ENCODE measurements at places on chromosomes 2 and 18.

GRCh38 chr18:31048216-31048615 is 5.7 kb upstream of the DSC3 start:
- DNase-seq = no peak

GRCh38 chr18:80227472-80227871 is 19.8 kb downstream of the PARD6G start:
- DNase-seq = no peak

DNA sequence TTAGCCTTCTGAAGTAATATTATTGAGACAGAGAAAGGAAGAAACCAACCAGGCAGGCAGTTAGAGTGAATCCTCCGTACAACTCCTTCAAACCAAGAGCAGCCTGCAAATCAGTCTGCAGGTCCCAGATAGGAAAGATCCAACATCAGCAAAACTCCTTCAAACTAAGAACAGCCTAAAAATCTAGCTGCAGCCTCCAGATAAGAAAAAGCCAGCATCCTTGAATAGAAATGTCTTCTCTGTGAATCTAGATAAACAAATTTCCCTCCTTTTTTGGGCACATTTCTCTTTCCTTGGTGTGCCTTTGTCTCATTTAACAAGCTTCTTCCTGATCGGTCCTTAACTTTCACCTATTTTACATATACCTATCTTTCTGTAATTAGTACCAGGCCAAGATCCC is 1004.6 kb upstream of the TMEFF2 start:
- no peak for DNase-seq

GRCh38 chr2:150508497-150509137 is 21.1 kb upstream of the RND3 start:
- DNase-seq = no peak

- DNase-seq = no peak
Measured at GRCh38 chr2:233492751-233493150, 73.8 kb downstream of the USP40 start.

DNA sequence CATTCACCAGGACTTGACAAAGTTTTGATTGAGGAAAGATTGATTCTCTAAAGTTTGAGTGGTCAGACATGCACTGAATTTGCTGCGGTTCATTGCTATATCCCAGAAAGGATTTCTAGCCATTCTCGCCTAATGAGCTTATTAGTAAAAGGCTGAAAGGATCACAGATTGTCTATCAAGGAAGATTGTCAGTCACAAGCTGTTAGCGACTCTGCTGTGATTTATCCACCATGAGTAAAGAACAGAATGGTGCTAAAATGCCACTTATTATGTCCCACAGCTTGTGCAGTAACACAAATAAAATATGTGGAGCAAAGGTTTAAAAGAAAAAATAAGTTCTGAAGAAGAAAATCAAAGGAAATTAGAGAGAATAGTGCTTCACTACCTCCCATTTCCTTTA is 701.2 kb upstream of the CDH7 start:
- DNase-seq = no peak

- no peak for DNase-seq
Measured at GRCh38 chr18:8611916-8612576, 2.8 kb downstream of the RAB12 start.

DNA sequence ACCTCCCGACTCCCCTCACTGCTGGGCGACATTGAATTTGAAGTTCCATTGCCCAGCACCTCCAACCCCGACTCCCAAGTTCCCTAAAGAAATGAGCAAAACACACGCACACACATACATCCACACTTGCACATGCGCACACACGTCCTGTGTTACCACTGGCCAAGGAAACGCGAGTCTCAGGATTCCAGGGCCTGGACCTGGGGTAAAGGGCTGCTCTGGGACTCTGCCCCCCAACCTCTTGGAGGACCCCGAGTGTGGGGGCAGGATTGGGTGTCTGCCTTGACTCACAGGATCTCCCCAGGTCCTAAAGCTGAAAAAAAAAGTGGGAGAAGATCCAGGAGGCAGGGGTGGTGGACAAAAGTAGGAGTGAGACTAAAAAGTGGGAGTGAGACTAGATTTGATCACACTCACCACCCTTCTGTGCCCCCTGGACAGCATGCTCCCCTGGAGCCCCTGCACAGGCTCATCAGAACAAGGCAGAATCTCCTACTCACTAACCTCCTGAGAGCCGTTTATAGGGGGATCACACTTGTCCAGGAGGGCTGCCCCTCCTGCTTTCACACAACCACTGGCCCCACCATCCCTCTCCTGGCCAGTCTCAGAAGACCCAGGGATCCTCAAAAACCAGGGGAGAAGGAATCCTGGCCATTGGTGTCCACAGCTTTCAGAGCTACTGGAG is 202.2 kb downstream of the TNS1 start:
- no peak for DNase-seq

GRCh38 chr2:197433780-197434438 is 919 bp downstream of the SF3B1 start:
- no peak for DNase-seq

DNA sequence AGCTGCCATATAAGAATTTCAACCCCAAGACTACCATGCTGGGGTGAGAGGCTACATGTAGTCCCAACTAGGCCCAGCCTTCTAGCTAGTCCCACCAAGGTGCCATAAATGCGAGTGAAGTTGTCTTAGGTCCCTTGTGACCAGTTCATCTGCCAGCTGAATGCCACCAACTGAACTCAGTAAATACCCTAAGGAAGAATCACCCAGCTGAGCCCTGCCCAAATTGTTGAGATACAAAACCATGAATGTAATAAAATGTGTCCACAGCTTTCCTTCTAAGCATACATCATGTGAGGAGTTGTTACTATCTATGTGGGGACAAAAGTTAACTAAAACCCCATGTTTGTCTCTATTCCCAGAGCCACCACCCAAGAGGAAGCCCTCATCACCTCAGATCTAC is 70.3 kb downstream of the THADA start:
- no peak for DNase-seq

DNA sequence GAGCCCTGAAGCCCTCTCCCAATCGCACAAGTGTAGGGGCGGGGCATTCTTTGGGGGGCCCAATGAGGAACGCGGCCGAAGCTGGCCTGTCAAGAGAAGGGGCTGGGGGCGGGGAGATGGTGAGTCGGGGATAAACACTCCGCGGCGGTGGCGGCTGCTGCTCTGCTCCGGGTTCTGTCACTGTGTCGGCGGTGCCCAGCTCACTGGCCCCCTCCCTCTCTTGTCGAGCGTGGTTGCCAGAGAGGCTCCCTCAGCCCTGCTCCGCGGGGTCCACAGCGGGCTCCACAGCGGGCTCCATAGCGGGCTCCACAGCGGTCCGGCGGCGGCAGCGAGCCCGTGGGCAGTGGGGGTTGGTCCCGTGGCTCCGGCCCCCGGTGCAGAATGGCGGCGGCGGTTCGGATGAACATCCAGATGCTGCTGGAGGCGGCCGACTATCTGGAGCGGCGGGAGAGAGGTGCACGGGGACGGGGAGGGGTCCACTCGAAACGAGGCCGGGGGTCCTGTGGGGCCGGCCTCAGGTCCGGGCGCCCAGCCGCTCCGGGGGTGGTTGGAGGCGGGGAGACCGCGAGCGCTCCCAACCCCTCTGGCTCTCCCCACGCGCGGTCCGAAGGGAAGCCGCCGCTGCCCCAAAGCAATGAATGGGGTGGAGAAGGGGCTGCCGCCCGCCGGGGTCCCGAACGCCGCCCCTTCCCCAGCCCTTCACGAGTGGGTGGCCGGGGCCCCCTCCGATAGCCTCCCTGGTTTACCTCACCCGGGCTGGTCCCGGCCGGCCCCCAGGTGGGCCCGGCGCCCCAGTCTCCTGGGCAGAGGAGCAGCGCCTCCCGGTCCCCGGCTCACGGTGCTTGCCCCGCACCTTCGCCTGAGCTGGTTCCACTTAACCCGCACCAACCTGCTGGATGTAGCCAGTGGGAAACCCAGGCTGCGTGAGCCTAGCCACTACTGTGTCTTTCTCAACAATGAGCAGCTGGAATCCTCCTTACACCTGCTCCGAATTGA is at the start of gene MXD1:
Gene MXD1, plus strand, starts transcription at position 160 of the 996 bp plus-strand sequence. Its CDS starts 222 bp downstream, at position 382.
- DNase-seq = no peak

- DNase-seq = no peak
Measured at GRCh38 chr2:233474308-233475160, 92.0 kb downstream of the USP40 start.

DNA sequence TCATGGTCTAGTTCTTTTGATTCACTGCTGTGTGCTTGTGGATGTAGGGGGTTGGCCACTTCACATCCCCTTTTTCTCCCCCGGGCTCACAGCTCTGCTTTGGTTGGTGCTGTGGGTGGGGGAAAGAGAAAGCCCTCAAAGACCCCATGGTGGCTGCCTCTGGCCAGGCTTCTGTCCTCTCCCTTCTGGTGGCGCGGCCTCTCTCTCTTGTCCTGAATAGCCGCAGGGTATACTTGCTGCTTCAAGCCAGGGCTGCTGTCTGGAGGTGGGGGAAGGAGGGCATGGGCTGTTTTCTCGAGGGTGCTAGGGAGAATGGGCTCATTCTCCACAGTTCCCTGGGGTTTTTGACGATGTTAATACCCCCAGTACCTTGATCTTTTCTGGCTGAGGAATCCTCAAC is 53.9 kb downstream of the IL1R2 start:
- no peak for DNase-seq

GRCh38 chr2:129091620-129092019 is 773.0 kb upstream of the HS6ST1 start:
- no peak for DNase-seq

DNA sequence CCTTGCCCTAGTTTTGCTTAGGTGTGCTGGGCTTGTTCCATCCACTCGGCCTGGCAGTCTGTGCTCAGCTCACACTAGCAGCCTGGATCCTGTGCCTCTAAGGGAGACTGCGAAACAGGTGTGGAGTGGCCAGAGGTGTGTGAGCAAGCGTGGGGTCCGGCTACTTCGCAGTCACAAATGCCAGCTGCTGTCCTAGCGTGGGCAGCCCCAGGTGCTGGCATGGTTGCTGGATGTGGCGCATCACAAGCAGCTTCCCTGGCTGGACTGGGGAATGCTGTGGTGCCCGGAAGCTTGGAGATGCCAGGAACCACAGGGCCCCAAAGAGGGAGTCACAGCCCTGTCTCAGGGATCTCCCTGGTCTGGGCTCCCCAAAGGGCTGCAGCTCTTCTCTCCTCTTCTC is 119.0 kb upstream of the TMEFF2 start:
- DNase-seq = no peak

GRCh38 chr2:222738312-222738711 is 66.9 kb downstream of the MOGAT1 start:
- no peak for DNase-seq

GRCh38 chr2:216574046-216574445 is 59.2 kb upstream of the IGFBP2 start:
- no peak for DNase-seq

DNA sequence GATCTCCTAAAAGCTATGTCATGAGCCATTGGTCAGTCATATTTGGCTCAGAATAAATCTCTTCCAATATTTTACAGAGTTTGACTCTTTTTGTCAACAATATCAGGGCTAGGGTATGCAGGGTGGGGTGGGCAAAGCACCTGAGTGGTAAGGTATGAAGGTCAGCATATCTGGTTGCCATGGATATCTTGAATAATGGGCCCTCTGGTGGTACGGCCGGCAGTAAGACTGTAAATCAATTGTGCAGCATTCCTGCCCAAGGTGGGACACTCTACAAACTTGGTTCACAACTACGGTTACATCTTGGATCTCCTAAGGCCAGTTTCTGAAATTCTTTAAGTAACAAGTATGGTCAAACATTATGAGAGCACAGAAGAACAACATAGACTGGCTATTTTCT is 119.6 kb downstream of the SPOPL start:
- DNase-seq = no peak

DNA sequence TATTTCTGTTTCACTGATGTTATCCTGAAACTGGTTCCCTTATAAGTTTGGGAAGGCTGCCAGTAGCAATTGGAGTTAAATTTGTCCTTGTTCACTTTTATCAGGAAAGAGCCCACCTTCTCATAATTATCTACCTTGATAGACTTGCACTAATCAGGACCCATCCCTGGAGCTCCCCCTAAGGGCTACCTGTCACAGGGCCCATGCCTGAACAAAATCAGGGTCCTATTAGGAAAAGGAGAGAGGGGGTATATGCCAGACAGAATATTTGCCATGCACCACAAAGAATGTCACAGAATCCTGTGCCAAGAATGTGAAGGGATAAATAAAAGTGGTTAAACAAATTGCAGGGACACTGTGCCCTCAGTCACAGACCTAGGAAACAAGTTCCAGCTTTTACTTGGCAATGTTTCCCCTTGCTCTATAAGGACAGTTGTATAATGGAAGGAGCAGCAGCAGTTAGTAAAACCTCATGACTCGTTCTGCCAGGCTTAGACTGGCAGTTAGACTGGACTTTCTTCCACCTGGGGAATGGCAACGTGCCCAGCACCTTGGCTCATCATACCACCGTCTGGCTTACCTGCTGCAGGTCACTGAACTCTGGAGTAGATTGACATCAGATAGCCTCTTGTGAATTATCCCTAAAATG is 32.3 kb upstream of the VWC2L start:
- no peak for DNase-seq

DNA sequence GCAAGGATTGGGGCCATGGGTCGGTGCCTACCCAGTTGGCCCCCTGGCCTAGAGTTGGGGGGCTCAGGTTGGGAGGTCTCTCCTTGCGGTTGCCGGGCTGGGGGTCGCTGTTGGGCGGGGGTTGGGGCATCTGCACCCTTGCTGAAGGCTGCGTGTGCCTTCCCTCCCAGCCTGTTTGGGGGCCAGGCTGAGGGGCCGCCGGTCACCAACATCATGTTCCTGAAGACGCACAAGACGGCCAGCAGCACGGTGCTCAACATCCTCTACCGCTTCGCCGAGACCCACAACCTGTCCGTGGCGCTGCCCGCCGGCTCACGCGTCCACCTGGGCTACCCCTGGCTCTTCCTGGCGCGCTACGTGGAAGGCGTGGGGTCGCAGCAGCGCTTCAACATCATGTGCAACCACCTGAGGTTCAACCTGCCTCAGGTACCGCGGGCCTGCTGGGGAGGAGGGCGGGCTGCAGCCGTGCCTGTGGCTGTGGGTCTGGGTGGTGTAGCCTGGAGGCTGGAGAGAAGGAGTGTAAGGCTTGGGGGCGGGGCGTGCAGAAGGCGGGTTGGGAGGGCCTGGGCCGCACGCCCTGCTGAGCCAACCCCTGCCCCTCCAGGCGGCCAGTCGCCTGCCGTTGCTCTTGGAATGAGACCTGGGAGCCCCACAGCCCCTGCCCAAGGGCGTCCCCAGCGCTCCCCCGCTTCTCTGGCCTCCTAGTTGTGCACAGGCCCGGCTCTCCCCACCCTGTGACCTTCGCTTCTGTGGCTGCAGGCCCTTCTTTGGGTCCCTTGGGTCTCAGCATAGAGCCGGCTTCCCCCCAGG is 7.2 kb upstream of the NEU4 start:
- no peak for DNase-seq

DNA sequence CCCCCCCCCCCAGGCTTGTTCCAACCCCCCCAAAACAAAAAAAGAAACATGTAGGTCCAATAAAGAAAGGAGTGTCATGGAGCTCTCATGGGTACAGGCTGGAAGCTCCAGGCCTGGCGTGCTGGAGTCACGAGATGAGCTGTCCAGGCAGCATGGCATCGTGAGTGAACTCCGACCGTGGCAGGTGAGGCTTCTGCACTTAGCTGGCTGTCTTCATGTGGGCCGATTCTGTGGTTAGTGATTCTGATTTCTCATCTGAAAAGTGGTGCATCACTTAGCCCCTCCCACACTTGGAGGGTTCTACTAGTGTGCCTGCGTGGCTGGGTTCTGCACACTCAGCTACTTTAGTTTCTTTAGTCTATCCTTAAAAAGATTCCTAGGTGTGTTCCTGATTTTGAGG is 126.4 kb upstream of the MGAT5 start:
- no peak for DNase-seq

GRCh38 chr2:132667706-132668105 is 2.3 kb downstream of the LYPD1 start:
- DNase-seq = no peak

- DNase-seq = no peak
Measured at GRCh38 chr2:8235419-8235818, 446.4 kb upstream of the ID2 start.
